Activated naive CD4-positive, alpha-beta T cell treated with Interleukin-2 at 50 U/mL for 16 hours (primary cell): ENCODE measurements at places on chromosomes 6 and 20.

- DNase-seq, result no peak
These were observed 171.1 kb downstream of the KIF6 start for GRCh38 chr6:39553860-39554802.

DNA sequence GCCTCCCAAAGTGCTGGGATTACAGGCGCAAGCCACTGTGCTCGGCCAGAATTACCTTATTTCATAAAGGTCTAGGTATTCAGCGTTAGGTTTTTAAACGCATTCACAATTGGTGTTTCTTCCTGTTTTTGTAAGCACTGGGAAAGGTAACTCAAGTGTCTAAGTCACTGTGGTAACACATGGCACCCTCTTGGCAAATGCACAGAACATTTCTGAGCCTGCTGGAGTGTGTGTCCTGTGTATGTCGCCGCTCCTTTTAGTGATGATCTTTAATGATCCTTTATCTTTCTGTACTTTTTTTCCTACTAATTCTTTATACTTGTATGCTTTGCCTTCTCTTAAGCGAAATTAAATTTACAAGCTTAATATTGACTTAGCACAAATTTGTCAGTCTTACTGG lies 263.0 kb downstream of the ARID1B start:
- no peak for DNase-seq

- DNase-seq, result no peak
These were observed 4.5 kb downstream of the COL11A2 start for GRCh38 chr6:33187809-33188208.

DNA sequence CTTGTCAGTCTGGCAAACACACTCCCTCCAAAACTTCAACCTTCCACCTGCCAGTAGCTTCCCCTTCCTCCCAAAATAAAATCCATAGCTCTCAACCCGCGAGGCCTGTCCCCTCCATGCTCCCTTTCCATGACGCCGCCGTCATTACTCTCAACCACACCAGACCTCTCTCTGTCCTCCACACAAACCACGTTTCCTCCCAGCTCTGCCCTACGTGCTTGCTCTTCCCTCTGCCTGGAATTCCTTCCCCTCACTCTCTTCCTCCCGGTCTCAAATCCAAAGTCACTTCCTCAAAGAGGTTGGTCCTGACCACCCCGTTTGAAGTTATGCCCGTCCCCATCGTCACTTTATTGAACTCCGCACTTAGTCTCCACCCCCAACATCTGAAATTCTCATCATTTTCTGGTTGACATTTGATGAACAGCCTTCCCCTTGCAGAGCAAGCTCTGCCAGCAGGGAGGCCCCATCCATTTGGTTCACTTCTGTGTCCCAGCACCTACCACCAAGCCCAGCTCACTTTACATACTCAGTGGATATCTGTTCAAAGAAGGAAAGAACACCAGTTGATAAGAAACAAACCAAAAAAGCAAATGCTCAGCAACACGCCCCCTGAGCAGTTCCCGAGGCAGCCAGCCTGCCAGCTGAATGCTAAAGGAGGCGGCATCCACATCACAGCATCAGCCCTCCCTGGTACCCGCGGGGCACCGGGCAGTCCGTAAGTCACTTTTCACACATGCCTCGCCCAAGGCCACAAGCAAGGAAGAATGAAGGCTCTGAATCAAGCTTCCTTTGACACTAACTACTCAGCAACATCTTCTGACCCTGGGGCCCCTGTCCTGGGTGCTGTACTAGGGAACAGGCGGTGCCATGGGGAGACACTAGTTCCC lies 125.0 kb downstream of the NFATC2 start:
- DNase-seq, result no peak

GRCh38 chr20:46364670-46365486 lies 41.5 kb downstream of the ELMO2 start:
- no peak for DNase-seq

DNA sequence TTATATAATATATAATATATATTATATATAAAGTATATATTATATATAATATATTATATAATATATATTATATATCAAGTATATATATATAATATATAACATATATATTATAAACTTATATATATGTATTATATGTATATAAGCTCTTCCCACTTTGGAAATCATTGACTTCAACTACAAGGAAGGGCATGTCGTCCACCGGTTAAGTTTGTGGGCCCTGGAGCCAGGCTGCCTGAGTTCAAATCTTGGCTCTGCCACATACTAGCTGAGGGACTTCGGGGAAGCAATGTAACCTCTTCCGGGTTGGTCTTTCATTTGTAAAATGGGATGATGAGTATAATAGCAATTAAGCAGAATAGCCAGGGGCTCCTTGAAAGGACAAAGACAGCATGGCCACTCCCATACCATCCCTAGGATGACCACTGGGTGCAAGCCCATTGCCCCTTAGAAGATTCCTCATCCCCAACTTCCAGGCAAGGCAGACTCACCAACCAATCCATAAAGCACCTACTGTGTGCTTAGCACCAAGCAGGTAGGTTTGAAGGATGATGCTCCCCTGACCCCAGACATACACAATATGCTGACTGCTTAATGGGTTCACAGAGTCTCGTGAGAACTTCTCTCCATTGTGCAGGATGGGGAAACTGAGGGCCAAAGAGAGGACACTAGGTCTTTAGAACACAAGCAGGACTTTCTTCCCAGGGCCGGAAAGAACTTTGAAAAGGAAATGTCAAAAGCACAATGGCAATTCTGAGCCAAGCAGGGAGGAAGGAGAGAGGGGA lies 163.2 kb downstream of the MRPL14 start:
- DNase-seq, result no peak

- no peak for DNase-seq
These were observed 62.4 kb downstream of the ARID1B start for GRCh38 chr6:156839591-156840001.

GRCh38 chr6:134080171-134080795 lies 27.9 kb upstream of the SLC2A12 start:
- DNase-seq, result no peak

DNA sequence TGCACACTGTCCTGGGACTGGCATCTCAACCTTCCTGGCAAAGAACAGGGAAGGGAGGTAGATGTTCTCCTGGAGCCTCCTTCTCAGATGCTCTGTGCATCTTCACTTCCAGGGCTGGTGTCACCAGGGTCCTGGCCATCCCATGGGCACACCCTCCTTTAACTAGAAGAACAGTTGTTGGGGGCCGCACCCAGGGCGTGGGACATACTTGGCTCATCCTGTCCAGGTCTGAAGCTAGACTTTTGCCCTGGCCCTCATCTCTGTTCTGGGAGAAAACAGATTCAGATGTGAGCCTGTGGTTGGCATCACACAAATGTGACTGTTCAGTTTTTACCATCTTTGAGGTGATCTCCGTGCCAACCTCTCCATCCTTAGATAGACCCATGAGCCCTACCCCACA lies 41.6 kb downstream of the FOXC1 start:
- no peak for DNase-seq

GRCh38 chr20:46994341-46994740 lies 99.7 kb downstream of the EYA2 start:
- peak; percentile 63 for DNase-seq

- DNase-seq, result no peak
These were observed 16.0 kb downstream of the SLC2A10 start for GRCh38 chr20:46725186-46726165.

- no peak for DNase-seq
These were observed 10.3 kb downstream of the SLC22A3 start for GRCh38 chr6:160358225-160359119.

DNA sequence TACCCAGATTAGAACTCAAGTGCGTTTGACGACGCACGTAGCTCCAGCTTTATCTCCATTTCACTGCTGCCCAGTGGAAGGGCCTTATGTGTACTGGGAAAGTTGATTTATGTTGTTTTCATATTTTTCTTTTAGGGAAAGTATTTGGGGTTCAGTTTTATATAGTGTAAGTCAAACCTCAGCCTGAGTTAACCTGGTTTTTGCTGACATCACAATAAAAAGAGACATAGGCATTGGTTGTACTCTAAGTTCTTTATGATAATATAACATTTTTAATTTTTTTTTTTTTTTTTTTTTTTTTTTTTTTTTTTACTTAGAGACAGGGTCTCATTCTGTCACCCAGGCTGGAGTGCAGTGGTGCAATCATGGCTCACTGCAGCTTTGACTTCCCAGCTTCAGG lies 34.1 kb upstream of the PRL start:
- no peak for DNase-seq

DNA sequence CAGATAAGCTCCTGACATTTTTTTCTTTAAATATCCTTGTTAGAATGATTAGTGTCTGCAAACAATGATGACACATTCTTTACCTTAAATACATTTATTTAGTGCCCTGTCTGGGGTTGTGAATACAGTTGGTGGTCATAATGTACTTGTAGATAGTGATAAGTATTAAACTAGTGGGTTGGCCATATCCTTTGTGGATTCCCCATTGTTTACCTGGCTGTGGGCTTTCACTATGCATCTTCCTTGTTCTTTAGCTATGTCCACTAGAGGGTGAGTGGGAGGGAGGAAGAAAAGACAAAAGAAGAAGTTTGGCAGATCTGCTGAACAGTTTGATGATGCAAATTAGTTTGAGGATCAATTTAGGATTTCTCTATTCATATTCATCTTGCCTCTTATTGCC lies 15.7 kb downstream of the HS3ST5 start:
- DNase-seq, result no peak

GRCh38 chr6:15107644-15108382 lies 138.1 kb upstream of the JARID2 start:
- no peak for DNase-seq

DNA sequence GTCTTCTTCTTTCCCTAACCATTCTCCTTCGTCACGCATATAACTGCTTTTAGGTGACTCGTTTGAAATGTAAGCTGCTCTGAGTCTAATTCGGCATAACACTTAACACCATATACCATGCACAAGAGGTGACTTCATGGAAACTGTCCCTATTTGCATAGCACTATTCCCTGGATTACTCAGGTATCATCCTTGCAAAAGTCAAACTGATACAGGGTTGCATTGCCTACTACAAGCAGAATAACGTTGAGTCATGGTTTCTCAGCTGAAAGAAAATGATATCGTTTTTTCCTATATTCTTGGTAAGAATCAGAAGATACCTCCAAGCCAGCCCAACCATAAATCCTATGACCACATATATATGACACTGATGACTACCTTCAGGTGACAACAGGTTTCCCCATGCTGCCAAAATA lies 227.5 kb downstream of the ATXN1 start:
- no peak for DNase-seq

GRCh38 chr6:16136621-16137450 lies 8.0 kb downstream of the MYLIP start:
- peak; percentile 58 for DNase-seq

GRCh38 chr6:23413327-23414050 lies 712.5 kb upstream of the NRSN1 start:
- DNase-seq, result no peak

DNA sequence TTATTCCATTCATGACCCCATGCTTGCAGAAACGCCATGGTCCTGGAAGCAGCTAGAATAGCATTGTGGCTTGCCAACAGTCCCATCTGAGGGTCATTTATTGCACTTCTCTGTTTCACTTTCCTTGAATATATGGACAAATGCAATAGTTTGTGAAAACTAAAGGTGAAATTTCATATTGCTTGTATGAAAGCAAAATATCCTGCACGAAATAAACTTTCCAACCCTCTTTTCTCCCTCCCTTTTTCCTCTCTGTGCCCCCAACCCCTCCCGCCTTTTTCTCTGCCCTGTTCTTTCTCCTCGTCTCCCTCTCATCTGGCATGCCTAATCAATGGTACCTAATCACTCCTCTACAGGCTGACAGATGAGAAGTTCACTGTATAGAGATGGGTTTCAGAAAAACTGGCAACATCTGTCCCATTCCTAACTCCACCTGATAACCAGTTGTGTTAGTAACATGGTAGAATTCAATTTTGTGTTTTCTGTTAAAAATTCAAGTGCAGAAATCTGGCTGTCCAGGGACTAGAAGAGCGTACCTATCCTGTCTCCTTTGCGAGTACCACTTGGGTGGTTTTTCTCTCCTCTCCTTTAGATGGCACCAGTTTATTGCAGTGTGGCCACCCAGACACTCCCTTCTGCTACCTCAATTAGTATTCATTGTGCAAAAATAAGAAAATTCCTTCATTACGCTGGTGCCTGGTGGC lies 198.6 kb downstream of the FOXA2 start:
- no peak for DNase-seq

DNA sequence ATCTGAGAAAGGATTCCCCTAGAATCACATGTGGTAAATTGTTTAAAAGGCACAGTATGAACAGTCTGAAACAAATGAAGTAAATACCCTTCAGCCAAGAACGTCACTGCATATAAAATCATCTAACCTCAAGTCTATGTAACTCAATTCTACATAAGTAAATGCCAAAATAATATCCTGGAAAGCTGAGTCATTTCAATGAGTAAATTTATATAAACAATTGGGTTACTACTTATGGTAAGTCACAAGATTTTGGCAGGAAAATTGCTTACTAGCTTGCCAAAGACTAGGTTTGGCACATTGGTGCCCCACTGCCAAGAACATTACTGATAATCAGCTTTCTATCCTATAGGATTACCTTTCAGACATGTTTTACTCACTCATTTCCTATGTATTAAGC lies 8.4 kb downstream of the GMDS start:
- no peak for DNase-seq

DNA sequence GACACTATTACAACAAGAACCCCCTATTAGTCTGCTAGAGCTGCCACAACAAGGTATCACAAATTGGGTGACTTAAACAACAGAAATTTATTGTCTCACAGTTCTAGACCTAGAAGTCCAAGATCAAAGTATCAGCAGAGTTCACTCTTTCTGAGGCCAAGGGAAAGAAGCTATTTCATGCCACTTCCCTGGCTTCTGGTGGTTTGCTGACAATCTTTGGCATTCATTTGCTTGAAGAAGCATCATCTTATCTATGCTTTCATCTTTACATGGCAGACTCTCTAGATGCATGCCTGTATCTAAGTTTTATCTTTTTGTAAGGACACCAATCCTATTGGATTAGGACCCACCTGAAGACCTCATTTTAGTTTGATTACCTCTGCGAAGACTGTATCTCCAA lies 296.8 kb upstream of the MARCKS start:
- no peak for DNase-seq

DNA sequence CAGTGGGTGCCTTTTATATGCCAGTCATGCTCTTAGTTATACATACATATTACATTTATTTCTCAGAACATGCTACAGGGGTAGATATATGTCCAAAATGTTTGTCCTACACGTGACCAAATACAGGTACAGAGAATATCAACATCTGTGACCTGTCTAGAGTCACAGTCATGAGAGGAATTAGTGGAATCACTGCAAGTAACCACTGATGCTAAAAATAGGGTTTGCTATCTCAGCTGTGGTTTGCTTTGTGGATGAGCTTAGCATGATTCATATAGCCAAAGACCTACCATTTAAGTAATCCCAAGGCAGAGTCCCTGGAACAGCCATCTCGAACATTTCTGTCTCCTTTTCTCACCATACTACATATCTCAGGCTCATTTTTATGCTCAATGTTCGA lies 32.3 kb downstream of the GSTA3 start:
- no peak for DNase-seq
